ENCODE measurements at places on chromosomes 11 and 22.

DNA sequence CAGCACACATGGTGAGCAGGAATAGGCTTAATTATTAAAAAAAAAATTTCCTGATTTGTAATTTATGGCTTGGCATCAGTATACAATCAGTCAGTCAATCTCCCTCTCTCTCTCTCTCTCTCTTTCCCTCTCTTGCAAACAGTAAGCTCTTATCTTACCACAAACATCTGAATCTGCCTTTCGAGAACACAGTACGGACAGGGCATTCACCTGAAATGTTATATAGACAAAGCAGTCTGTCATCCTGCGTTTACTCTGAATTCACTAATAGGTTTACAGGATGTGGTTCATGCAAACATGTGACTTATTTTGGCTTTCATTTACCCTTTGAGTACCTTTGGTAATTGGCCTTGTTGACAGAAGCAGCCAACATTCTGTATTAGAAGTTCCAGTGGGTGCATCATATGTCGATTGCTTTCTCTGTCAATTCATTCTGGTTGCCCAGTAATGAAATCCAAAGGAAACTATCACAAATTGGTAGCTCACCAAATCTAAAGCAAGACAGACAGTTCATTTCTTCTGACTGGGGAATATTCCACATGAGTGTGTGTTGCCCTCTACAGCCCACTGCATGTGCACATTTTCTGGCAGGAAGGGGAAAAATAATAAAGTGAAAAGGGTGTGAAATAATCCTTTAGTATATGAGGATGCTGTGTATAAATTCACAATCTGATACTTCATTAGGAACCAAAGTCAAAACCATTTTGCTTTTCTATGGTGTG, 1058.2 kb downstream of the LRRC4C start:
- DNase-seq, result no peak

DNA sequence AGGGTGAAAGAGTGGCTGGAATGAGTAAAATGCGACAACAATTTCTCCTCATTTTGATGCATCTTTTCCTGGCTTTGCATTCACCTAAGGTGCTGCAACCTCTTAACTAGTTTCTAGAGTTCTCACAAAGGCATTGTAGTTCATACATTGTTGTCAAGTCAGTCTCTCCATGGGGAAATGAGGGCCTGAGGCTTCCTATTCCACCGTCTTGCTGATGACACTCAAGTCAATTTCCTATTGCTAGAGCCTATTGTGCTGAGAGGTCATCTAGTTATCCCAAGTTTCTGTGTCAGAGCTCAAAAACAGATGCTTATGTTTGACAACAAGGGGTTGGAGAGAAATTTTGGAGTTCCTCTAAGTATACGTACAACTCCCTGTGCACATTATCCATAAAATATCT, 11.6 kb upstream of the MS4A6A start:
- no peak for DNase-seq

DNA sequence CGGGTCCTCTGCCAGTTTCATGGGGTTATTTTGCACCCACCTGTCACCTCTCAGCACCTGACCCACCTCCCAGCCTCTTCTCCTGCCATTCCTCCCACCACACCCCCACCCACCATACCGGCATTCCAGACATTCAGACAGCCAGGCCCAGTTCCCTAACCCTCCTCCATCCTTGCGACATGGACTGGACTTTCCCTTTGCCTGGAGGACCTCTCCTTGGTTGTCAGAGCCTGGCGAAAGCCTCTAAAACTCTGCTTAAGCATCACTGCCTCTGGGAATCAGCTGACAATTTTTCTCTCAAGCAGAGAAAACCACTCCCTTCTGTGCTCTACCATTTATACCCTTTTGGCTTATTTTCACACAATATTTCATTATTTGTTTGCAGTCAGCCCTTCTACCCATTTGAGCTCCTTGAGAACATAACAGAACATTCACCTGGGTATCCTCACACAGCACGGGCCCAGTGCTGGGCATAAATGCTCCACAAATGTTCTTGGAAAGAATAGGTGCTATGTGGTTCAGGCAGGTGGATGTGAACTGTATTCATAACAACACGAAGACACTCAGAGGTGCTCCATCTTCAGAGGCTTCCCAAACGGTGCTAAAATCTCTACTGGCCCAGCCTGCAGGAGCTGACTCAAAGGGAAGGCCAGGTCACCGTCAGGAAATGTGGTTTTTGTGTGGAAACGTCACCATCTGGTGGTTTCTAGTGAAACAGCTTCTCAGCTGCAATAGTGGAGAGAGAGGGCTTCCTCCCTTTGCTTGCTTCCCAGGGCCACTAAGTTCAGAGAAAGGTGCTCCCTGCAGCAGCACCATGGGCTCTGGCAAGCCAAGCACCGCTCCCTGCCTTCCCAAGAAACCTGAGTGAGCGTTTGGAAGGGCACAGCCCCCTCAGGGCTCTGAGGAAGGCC, 10.4 kb downstream of the SPATA19 start:
- peak; percentile 26 for DNase-seq

DNA sequence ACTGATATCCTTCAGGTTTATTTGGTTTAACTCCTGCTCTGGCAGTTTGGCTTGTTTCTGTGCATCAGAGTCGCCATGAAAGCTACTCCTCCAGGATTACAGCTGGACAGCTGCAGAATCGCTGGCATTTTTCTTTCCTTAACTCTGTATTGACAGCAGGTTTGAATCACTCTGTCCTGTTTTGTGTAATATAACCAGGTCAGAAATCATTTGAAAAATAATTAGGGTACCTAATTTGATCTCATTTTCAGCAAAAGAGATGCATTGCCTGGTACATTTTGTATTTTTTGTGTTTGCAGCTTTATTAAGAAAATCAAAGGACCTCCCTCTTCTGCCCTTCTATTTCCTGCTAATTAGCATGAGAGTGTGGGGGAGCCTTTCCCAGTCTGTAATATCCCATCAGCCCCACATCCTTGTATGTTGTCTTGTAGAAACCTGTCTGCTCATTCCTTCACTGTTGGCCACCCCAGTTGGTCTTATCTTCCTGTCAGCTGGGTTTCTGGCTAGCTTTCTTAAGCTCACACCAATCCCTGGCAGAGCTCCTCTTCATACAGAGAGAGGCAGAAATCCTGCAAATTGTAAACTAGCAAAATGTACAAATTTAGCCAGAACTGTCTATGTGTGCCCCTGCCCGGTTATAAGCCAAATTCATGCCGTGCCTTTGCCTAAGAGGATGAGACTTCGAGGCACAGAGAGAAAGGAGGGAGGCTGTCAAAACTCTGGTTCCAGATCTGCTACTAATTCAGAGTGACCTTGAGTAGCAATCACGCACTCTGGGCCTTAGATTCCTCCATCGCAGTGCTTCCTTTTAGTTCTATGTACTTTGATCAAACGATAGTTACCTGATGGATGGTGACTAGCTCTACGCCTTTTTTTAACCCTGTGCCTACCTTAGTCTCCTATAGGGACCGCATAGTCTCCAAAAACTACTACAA, 200.6 kb downstream of the NAV2 start:
- no peak for DNase-seq

DNA sequence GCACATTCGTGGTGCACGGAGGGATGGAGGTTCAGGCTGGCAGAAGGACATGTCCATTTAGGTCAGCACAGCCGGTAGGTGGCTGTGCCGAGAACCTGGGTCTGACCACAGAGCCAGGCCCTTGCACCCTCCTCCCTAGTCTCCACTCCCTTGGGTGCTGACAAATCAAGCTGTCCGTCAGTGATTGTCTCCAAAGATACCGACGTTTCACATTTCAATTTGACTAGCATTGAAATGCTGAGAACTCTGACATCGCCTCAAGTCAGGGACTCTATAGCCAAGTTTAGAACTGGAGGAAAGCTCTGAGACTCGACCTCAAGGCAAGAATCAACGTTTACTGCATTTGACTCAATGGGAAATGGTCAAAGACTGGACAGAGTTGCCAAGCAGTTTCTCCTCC, 1321.1 kb downstream of the TBC1D22A start:
- DNase-seq, result no peak

- DNase-seq, result no peak
These were observed 9.5 kb downstream of the IGLL5 start for GRCh38 chr22:22897091-22897490.

DNA sequence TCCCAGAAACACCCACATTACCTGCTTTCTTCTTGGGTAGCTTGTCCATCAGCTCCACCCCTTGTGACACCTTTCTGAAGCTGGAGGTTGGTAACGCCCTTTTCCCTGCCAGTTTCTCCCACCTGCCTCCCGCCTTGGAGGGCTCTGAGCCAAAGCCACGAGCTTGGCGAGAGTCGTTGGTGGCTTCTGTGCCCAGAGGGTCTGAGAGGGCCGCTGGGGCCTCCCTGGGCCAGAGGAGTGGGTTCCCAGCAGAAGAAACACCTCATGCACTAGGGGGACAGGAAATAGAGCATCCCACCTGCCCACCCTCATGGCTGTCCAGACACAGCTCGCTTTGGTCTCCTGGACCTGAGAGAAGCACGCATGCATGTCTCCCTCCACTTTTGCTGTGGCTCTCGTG, 37.9 kb downstream of the B3GAT1 start:
- DNase-seq, result no peak

DNA sequence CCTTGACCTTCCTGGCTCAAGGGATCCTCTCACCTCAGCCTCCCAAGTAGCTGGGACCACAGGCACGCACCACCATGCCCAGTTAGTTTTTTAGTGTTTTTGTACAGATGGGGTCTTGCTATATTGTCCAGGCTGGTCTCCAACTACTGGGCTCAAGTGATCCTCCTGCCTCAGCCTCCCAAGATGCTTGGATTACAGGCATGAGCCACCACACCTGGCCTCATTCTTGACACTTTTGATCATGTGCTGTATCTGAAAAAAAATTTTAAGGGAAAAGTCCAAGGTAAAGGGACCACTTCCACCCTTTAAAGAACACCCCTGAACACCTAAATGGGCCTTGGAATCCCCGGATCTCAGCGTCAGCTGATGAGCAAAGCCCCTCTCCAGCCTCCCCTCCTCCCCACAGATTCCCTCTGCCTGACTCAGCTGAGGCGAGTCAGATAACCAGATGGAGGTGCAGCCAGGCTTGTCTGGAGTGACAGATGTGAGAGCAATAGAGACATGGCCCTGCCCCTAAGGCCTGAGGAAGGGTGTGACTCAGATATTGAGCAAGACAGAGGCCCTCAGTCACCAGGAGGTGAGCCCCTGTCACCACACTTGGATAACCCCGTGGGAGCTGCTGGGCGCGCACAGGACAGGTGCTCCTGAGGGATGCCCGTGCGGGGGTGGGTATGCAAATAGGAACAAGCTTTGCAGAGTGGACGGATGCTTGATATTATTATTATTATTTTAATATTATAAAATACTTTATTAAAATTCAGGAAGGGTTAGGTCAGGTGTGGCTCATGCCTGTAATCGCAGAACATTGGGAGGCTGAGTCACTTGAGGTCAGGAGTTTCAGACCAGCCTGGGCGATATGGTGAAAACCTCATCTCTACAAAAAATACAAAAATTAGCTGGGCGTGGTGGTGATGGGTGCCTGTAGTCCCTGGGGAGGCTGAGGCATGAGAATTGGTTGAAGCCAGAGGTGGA, 5.0 kb upstream of the CCDC88B start:
- no peak for DNase-seq

- no peak for DNase-seq
These were observed 85.5 kb downstream of the NELL1 start for GRCh38 chr11:20754933-20755332.

DNA sequence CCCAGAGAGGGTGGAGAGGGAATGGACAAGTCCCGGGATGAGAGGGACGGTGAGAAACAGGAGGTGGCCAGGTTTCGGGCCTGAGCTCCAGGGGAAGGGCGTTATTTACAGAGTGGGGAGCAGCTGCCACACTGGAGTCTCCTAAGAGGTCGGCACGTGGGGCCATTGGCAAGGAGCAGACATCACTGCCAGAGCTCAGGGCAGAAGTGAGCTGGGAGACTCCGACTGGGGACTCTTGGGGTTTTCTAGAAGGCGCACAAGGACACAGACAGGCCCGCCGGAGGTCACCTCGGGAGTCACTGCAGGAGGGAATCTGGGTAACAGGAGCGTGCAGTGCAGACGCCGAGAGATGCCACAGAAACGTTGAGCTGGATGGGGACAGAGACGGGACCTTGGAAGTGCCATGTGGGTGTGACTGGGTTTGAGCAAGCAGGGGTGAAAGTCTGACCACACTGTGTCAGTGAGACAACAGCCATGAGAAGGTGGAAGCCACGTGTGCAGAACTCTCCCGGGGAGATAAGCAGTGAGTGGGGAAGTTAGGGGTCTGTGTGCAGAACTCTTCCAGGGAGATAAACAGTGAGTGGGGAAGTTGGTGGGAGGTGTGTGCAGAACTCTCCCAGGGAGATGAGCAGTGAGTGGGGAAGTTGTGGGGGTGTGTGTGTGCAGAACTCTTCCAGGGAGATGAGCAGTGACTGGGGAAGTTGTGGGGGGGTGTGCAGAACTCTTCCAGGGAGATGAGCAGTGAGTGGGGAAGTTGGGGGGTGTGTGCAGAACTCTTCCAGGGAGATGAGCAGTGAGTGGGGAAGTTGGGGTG, 187.5 kb downstream of the SHANK2 start:
- DNase-seq, result no peak

DNA sequence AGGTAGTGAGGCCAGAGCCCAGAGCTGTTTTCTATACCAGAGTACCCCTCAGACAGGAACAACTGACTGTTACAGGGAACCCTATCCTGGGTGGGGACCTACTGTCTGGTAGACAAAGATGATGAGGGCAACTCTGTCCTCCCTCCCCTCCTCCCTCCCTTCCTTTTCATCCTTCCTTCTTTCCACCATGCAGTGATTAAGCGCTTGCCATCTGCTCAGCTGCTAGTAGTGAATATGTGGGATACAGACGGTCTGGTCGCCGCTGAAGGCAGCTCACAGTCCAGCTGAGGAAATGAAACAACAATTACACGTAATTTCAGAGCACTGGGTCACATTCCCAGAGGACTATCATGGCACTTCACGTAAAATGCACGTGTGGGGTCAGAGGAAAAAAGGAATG, 597.1 kb downstream of the BUD13 start:
- no peak for DNase-seq

DNA sequence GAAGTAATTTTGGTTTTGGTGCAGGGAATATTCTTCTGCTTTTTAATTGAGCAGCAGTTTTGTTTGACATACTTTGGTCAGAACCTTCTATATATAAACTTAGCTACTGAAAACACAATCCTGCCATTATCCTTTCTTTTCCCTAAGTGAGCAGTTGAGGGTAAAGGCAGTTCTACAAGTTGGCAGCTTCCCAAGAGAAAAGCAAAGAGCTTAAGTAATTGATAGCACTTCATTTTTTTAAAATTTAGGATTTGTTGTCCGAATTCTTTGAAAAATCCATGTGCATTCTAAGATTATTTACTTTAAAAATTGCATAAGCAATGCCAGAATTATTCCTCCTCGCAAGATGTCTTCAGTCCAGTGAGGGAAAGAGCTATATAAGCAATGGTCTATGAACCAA, 1394.1 kb downstream of the FAM181B start:
- no peak for DNase-seq

GRCh38 chr22:19361501-19362103, 69.9 kb downstream of the HIRA start:
- no peak for DNase-seq

DNA sequence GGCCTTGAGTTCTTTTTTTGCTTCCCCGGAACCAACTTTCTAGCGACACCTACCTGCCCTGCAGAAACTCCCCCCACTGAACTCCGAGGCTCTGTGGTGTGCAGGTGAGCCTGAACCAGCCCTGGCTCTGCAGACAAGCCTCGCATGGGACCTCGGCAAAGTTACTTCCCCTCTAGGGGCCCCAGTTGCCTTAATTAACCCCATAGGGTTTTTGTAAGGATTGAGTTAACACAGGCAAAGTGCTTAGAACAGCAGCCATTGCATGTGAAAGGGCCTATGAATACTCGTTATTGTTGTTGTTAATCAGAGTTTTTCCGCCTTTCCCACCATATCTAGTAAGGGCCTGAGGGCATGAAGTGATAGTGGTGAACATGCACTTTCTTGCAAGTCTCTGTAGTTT, 12.6 kb upstream of the SYT13 start:
- DNase-seq, result no peak

Data from CD4-positive, alpha-beta T cell treated with Interleukin-21 for 1 hour (primary cell).